ENCODE measurements at places on chromosomes 12 and 14.

DNA sequence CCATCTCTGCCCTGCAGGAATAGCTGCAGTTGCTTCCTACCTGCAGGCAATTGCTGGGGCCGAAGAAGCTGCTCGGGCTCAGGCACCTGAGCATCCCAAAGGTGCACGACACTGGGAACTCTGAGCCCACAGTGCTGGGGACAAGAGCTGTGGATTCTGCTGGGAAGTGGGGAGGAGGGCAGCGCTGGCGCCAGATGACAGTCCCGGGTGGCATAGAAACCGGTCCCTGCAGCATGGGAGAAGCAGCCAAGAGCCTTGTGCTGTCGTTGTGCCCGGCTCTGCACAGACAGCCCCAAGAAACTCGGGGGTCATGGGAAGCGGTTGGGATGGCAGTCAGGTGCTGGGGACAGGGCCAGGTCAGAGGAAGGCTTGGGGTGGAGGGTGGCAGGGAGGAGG lies 529 bp downstream of the LRTM2 start:
- no peak for DNase-seq

- DNase-seq, result no peak
Measured at GRCh38 chr14:66119606-66120231, 366.5 kb upstream of the CCDC196 start.

DNA sequence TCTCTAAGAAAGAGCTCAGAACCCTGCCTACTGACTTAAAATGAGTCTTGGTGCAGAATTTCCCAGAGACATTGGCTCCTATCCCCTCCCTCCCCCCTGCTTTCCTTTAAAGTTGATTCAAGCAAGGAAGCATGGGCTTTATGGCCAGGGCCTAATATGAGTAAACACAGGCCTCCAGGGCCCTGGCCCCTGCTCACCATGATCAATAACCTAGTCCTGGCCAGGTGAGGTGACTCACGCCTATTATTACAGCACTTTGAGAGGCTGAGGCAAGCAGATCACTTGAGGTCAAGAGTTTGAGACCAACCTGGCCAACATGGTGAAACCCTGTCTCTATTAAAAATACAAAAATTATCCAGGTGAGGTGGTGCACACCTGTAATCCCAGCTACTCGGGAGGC lies 165.1 kb upstream of the TMCC3 start:
- no peak for DNase-seq

GRCh38 chr14:92603309-92604242 lies 90.0 kb downstream of the RIN3 start:
- DNase-seq, result peak; percentile 81

- no peak for DNase-seq
Measured at GRCh38 chr12:68271346-68271745, 17.9 kb upstream of the IL22 start.

GRCh38 chr12:25970082-25970481 lies 11.6 kb downstream of the RASSF8 start:
- no peak for DNase-seq

DNA sequence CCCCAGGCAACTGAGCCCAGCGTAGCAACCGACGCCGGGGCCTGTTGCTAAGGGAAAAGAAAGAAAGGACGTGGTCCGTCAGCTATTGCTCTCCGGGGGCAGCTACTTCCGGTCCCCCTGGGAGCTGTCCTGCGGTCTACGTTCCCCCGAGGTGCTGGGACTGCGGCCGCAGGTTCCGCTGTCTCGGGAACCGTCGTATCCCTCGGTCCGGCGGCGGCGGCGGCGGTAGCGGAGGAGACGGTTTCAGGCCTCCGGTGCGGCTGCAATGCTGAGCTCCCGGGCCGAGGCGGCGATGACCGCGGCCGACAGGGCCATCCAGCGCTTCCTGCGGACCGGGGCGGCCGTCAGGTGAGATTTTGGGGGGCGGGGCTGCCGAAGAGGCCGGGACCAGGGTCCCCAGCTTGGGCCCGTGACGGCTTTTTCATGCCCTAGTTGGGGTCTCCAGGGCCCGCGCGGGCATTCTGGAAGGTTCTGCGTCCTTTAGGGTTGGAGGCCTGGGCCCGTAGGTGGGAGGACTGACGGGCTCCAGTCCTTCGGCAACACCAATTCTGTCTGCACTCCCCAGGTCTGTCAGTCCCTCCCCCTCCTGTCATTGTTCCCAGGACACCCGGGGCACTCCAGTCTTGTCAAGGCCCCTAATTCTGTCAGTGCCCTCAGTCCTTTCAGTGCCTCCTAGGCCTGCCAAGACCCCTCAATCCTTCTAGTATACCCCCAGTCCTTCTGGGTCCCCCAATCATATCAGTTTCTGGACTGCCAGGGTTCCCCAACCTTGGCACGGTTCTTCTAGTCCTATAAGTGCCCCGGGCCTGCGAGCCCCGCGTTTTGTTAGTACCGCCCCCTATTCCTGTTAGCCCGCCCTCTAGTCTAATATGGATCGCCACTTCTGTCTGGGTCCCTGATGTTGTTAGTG lies at the start of gene USP30:
TSS of gene USP30 (plus strand) at position 163 of the 910 bp plus-strand sequence. CDS start at position 266, 103 bp downstream.
- peak; percentile 90 for DNase-seq

- DNase-seq, result peak; percentile 34
Measured at GRCh38 chr12:105538880-105539279, 208.4 kb downstream of the C12orf75 start.

GRCh38 chr12:98750511-98750910 lies 105.4 kb downstream of the APAF1 start:
- DNase-seq, result no peak

- DNase-seq, result peak; percentile 4
Measured at GRCh38 chr14:105080161-105080560, 14.9 kb upstream of the GPR132 start.

- DNase-seq, result no peak
Measured at GRCh38 chr12:56998981-56999380, 7.4 kb downstream of the ZBTB39 start.

- no peak for DNase-seq
Measured at GRCh38 chr14:24274101-24274543, 2.7 kb upstream of the RABGGTA start.

- DNase-seq, result peak; percentile 92
Measured at GRCh38 chr12:57127726-57128518, at the start of gene LRP1. Gene LRP1 (plus strand): TSS chr12:57128483. CDS start chr12:57128965, 482 bp downstream.

DNA sequence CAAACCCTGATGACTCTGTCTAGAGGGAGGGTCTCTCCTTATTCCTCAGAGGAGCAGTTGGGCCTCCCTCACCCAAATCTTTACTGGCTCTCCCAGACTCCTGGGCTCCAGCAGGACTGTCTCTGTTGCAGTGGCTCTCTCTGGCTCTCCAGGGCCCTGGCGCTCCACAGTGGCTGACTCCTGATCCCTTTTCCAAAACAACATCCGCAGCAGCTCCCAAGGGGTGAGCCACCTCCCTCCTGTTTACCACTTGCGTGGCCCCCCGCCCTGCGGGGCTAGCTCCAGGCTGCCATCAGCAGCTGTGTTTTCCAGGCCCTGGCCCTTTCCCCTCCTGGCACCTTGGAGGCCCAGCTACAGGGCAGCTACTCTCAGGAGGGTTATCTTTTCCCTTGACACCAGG lies 123.5 kb downstream of the CALM1 start:
- DNase-seq, result no peak

- no peak for DNase-seq
Measured at GRCh38 chr12:90925562-90925961, 29.4 kb downstream of the CCER1 start.

All from femur (tissue), 1 donor.